ENCODE measurements at places on chromosomes 7 and 10.

DNA sequence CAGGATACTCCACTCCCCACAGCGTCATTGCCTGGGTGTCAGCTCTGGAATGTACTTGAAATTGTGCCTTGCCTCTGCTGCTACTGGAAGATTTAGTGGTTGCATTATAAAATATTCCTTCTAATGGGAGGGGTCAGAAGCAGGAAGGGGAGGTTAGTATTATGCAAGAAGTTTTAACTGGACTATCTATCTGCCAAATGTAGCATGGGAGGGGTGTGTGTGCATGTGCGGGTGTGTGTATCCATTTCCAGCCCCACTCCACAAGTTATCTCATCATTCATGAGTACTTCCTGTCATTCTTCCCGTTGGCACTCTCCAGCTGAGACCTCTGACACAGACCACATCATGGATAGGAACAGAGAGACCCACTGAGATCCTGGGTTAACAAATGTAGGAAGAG lies 13.4 kb downstream of the MBL2 start:
- peak; percentile 58 for DNase-seq

DNA sequence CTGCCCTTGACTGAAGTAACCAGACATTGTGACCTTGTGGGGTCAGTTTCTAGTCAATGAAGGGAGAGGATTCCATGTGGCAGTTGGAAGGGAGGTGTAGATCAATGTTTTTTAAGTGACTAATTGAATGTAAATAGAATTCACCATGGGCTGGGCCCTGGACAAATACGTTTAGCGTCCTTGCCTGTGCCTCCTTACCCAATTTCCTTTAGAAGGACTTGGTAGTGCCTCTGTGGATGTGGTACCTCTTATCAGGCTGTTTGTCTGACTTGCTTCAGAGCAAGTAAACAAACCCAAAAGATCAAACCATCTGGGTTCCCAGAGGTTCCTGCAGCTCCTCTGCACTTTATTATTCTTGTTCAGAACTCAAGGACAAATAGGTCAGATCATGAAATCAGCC lies 4.3 kb upstream of the KAT6B start:
- DNase-seq, result no peak

DNA sequence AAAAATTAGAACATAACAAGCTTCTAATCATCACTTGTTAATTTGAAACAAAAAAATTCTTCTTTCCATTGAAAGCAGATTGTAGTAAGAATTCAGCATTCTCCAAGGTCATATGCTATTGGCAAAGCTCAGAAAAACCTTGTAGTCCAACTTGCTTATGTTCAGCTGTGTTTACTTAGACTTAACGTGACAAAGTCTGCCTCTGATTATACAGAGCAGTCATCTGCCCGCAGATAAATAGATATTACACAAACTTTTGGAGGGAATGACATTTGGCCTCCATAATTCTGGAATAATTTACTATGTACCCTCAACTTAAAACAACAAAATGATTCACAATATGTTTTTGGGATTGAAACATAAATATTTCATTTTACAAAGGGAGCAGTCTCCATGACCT lies 45.8 kb downstream of the MKX start:
- no peak for DNase-seq

DNA sequence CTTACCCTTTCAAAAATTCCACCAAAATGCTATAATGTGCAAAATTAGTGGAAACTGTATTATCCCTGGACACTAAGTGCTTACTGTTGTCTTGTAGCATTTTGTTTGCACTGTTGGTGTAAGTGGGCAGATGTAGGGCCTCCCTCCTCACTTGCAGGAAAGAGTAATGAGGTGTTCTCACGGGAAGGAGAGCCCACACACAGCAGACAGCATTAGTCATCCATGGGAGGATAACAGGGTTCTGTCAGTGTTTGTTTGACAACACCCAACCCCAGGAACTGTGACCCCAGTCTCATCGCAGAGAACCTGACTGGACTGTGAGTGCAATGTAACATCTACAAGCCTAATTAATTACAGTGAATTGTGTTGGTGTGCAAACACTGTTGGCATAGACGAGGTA lies 58.7 kb upstream of the VSTM2A start:
- DNase-seq, result no peak

- DNase-seq, result no peak
Observed at GRCh38 chr7:44068054-44068453, 2.7 kb upstream of the PGAM2 start.

- DNase-seq, result no peak
Observed at GRCh38 chr10:117989962-117990361, 56.8 kb downstream of the RAB11FIP2 start.

DNA sequence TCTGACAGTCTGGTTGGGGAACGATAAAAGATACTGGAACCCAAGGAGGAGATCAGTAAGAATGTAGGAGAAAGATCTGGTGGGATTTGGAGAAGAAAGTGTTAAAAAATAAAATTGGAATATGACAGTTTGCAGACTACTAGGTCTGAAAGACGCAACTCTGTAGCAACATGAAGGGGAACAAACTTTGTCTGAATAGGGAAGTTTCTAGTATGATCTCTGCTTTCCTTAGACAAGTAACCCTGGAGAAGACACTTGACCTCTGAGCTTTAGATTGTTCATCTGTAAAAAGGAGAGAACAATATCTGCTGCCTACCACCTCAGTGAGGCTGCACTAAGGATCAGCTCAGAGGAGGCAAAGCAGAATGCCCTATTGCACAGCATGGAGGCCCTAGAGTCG lies 3.0 kb upstream of the PRSS1 start:
- DNase-seq, result no peak

- no peak for DNase-seq
Observed at GRCh38 chr7:6438427-6438826, 9.3 kb downstream of the DAGLB start.

DNA sequence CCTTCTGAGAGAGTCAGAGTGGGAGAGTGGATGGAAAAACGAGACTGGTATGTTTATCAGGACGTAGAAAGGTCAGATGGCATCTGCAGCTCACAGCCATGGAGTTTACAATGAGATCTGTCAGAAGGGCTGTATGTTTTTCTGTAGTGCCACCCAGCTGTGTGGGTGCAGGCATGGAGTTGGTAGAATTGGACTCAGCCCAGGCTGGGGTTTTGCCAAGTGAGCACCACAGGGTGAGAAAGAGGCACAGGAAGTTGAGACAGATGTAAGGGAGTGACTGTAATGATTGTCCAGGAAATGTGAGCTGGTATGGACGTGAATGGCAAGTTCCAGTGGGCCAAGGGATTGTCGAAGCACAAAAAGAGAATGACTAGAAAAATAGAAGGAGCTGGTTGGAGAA lies 9.1 kb upstream of the ZYX start:
- DNase-seq, result peak; percentile 10

DNA sequence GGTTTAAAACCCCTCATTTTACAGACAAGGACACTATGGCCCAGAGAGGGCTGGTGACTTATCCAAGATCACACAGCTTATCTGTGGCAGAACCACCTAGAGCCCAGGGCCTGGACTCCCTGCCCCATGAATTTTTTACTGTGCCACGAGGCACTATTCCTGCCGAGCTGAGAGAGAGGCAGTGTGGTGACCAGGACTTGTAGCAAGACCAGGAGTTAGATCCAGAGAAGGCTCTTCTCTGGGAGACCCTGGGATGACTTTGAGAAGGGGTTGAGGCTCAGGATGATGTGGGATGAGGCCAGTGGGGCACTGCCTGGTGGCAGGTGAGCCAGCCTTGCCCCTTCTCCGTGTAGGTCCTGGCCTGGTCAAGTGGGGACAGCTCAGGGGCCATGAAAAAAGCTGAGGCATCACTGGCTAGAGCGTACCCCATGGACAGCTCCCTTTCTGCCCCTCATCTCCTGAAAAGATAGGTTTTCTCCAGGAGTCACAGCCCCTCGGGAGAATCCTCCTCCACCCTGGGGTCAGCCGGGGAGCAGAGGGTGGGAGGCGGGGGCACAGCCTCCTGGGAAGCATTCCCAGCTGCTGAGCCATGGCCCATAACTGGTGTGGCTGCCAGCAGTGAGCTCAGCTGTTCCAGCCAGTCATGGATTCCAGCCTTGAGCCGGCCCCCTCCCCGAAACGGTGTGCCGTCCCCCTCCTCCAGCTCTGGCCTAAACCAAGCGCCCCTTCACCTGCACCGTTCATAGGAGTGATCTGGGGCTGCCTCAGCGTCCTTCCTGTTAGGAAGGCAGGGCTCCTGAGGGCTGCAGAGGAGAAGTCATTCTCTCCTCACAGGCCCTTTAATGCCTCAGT lies 5.8 kb downstream of the FLNC start:
- peak; percentile 25 for DNase-seq

- no peak for DNase-seq
Observed at GRCh38 chr7:34184466-34184865, 279.1 kb downstream of the BMPER start.

DNA sequence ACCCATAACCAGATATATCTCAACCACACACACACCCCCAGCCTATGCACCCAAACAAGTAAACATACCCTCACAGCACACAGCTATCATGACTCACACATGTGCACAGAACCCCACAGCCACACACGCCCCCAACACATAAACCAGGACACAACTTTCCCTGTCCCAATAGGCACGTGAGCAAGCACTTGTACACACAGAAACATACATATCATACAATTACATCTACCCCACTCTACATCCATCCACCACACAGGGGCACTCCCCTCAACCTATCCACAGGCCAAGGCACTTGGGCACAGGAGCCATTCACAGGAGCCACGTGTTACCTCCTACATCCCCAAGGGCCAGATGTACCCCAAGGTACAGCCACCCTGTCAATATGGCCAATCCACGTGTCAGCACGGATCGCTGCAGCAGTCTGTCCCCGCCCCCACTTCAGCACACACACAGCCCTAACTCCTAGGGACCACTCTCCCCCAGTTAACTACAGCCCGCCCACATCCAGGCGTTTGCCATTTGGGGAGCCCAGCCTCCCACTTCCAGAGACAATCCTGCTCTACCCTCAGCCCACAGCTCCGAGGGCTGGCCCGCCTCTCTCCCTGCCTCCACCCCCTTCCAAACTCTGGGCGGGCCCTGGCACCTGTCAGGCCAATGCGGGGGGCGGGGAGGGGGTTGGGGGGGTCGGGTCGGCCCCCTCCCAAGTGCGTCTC lies 163.5 kb downstream of the SH3PXD2A start:
- no peak for DNase-seq

DNA sequence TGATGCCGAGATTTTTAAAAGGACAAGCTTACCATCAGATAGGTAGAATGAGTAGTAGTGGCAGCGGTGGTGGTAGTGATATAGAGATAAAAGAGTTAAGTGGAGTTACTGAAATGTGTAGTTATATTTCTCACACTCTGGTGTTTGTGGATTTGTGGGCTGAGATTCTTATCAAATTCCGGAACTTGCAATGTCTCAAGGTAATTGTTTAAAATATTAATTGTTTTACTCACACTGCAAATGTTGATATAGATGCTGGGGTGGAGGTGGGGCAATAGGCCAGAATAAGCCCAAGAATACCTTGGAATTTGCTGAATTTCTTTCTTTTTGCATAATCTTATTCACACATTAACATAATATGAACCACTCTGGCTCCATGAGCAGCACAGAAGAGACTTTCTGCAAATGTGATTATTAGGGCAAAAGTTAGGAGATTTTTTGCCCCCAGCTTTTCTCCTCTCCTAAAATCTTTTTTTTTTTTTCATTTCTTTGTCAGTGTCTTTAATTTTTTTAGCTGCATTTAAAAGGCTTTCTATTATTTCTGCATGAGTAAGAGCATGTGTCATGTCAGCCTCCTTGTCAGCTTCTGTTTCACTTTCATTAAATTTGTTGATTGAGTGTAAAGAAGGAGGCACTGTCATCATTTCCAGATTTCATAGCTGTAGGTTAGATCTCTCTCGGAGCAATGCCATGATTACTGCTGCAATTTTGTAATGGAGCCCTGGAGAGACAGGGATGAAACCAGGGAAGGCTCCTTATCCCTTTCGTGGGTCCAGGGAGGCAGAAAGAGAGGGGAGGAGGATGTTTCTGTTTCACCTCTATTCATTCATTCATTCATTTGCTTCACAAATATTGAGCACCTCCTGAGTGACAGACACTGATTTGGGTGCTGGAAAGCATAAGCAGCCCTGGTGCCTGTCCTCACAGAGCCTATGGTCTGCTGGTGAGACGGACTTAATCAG lies 13.1 kb upstream of the SGMS1 start:
- no peak for DNase-seq

DNA sequence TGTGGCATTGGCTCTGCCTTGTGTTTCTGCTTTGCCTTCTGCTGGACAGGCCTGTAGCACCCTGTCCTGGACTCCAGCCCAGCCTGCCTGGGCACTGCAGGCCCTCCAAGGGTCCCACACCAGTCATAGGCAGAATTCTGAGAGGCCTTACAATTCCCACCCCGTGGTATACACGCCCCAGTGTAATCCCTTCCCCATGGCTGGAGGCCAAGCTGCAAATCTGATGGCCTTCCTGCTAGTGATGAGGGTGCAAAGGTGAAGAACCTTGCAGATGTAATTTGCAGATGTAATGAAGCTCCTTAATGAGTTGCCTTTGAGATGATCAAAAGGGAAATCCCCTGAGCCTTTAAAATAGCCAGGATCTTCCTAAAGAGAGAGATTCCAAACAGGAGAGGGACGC lies 325.1 kb upstream of the ZNF32 start:
- no peak for DNase-seq

DNA sequence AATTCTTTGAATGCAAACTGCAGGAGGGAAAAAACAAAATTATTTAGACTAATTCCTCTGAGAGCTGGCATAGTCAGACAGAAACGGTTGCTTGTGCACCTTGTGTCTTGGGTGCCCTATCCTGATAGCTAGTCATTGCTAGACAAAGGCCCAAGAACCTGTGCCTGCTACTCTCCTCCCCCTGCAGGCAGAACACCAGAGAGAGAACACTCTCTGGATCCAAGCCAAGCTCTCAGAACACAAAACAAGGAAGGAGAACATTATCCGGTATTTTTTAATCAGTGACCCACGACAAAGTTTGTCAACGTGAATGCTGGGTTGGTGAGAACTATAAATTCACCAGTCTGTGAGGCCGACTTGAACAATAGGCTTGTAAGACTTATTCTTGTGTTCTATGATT lies 18.8 kb upstream of the PPP1R9A start:
- peak; percentile 38 for DNase-seq

- DNase-seq, result peak; percentile 14
Observed at GRCh38 chr10:128476845-128477244, 350.6 kb upstream of the MKI67 start.

- DNase-seq, result no peak
Observed at GRCh38 chr10:114576716-114577115, 81.4 kb downstream of the ABLIM1 start.

GRCh38 chr10:12709000-12709401 lies 292.5 kb downstream of the CCDC3 start:
- DNase-seq, result no peak

GRCh38 chr7:36967387-36967786 lies 243.1 kb upstream of the AOAH start:
- peak; percentile 84 for DNase-seq
